Mammary epithelial cell (primary cell): ENCODE measurements at places on chromosomes 3 and 15. TPM values are rescaled to one million over a fixed set of nuclear protein-coding genes. Genes with fewer than 3 reads are reported as not detected.

GRCh38 chr15:34154725-34155204 lies 52.9 kb downstream of the PGBD4 start:
- DNase-seq = peak; percentile 79

DNA sequence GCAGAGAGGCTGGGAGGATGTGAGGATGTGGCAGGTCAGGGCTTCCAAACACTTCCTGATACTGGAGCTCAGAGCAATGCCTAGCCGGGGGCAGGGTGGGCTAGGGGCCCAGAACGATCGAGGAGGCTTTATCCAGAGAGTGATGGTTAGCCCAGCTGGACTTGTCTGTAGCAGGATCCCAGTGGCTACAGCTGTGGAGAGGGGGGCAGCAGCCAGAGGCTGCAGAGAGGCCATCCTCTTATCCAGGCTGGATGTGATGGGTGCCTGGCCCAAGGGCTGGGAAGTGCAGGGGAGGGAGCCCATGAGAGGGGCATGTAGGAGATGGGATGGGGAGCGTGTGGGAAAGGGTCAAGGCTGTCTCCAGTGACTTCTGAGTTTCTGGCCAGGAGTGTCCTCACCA lies 4.6 kb downstream of the PARP3 start:
- DNase-seq = no peak

- DNase-seq = no peak
These were observed 1.2 kb upstream of the ZNF445 start for GRCh38 chr3:44478606-44479094.

GRCh38 chr3:9175421-9175820 lies 74.0 kb downstream of the SRGAP3 start:
- DNase-seq = peak; percentile 85

GRCh38 chr3:141454906-141455602 lies 31.8 kb upstream of the RASA2 start:
- DNase-seq = peak; percentile 79

DNA sequence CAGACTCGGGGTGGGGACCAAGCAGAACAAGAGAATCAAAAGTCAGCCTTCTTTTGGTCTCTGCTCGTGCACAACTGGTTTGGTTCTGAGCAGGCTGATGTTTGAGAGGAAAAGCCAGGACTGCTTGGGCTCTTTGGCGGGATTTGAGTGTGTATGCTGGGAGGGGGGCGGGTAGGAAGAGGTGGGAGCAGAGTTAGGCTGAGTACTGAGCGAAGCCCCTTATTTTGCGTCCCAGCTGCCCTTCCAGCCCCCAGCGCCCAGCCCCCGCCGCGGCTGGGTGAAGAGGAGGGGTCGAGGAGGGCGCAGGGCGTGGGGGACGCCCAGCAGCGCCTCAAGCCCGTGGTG lies 153.5 kb upstream of the GOLIM4 start:
- peak; percentile 8 for DNase-seq

DNA sequence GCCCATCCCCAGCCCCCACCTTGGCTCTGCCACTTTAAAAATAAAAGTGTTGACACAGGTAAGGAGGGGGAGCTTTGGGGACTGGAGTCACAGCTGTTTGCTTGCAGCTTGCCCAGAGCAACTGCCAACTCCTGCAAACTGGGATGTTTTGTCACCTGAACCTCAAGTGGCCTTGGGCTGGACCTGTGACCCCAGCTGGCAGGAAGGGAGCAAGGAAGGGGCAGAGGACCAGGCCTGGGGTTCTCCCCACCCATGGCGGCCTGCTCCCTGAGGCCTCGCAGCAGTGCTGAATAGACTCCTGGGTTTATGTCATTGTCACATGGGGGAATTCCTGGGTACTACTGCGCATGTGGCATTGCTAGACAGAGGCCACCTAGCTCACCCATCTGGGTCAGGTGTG lies 246.9 kb upstream of the TLE3 start:
- no peak for DNase-seq

GRCh38 chr3:32620611-32621310 lies 50.1 kb upstream of the DYNC1LI1 start:
- DNase-seq = no peak

GRCh38 chr15:40333922-40334492 lies 6.7 kb downstream of the CCDC9B start:
- no peak for DNase-seq

GRCh38 chr3:111972891-111973290 lies 5.9 kb upstream of the ABHD10 start:
- DNase-seq = no peak

DNA sequence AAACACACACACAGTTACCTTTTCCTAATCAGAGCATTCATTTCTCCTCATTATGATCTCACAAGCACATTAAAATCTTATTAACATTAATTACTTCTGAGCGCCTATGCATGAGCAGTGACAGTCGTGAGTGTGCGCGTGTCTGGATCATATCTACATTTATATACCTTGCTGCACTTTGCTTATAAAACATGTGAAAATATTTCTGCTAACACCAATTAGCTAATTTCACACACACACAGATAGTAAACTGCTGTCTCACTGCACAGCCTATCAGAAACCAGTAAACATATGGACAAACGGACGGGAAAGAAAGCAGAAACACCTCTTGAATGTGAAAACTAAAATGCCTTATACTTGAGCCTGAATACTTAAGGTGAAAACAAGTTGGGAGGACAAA lies 64.8 kb downstream of the ZBTB20 start:
- DNase-seq = no peak

DNA sequence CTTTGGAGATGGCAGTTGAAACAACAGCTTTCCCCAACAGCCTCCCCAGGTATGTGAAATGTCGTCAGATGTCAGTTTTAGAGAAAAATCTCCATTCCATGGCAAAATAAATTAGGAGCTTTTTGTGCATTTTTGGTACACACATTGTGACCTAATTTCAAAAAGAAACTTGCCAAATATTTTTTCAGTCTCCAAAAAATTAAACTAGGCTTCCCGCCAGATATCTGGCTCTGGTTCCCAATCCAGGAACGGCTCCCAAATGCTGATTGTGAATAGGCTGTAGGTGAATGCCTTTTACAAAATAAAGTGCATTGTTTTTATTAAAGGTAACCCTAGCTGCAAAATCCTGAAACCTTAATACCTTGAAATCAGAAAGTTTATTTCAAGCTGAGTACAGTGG lies 10.9 kb downstream of the KCNAB1 start:
- DNase-seq = no peak

- no peak for DNase-seq
These were observed 129.1 kb downstream of the NTRK3 start for GRCh38 chr15:88127432-88127790.

GRCh38 chr15:36265422-36265821 lies 314.0 kb upstream of the CDIN1 start:
- DNase-seq = peak; percentile 1

- no peak for DNase-seq
These were observed 61.4 kb upstream of the PARL start for GRCh38 chr3:183946037-183946436.

GRCh38 chr3:11005686-11006256 lies 13.2 kb downstream of the SLC6A1 start:
- DNase-seq = peak; percentile 81

GRCh38 chr15:74519311-74519710 lies 21.7 kb upstream of the ARID3B start:
- DNase-seq = no peak

- DNase-seq = peak; percentile 75
These were observed 57.3 kb upstream of the RNF7 start for GRCh38 chr3:141680620-141681389.

GRCh38 chr3:43379343-43379742 lies 93.0 kb downstream of the SNRK start:
- no peak for DNase-seq

- DNase-seq = no peak
These were observed 941.5 kb downstream of the FHIT start for GRCh38 chr3:60309539-60310268.

GRCh38 chr3:155370198-155370597 lies 76.7 kb upstream of the STRIT1 start:
- no peak for DNase-seq

The CLCN2 gene
- polyA plus RNA-seq = 5.1 TPM

The PROS1 gene
- polyA plus RNA-seq = 6.2 TPM

The LMOD3 gene
- polyA plus RNA-seq = not detected

The EOGT gene
- 28.8 TPM for polyA plus RNA-seq

The NUP210 gene
- polyA plus RNA-seq = 0.10 TPM

The SQOR gene
- polyA plus RNA-seq = 138 TPM

The TMCO5A gene
- polyA plus RNA-seq = not detected

The CCR5 gene
- polyA plus RNA-seq = not detected

The AP4E1 gene
- polyA plus RNA-seq = 4.1 TPM

The ARL6IP5 gene
- polyA plus RNA-seq = 77.6 TPM

The SPINK8 gene
- not detected for polyA plus RNA-seq

The TICRR gene
- polyA plus RNA-seq = 8.3 TPM
